ENCODE measurements at places on chromosomes 5 and 9.

DNA sequence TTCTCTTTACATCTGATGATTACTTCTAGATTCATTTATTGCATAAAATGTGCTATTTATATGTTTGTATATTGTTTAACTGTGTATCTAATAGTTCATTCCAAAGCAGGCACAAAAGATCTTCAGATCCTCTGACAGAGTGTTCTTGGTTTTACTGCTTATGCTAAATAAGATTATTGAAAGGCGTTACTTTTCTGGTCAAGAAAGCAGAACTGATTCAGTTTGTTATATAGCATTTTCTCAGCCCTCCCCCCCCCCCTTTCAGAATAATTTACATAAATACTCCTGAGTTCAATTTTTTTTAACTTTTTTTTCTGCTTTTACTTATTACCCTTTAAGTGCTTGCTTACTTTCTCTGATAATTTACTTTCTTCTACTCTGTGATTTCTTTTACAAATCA is 15.4 kb downstream of the CDC42SE2 start:
- DNase-seq = no peak

- no peak for DNase-seq
Measured at GRCh38 chr9:72038408-72038807, 22.0 kb downstream of the C9orf57 start.

- no peak for DNase-seq
Measured at GRCh38 chr5:57172466-57173318, 1.2 kb upstream of the GPBP1 start.

DNA sequence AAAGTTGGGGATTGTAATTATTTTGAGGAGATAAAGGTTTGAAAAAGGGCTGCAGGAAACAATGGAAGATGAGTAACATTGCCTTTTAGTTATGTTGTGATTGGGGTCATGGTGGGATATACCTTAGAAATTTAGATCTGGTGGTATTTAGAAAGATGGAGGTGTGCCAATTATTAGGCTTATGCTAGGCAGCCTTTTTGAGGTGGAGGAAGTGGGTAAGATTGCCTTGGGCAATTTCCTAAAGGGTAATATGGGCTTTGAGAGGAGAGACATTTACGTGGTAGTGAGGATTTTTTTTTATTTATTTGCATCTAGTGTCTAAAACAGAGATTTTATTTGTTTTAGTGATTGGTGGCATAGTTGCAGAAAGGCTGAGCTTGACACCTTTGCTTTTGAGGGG is 10.5 kb downstream of the HSPA4 start:
- DNase-seq = no peak

GRCh38 chr9:99595796-99596195 is 225.9 kb upstream of the NR4A3 start:
- no peak for DNase-seq

DNA sequence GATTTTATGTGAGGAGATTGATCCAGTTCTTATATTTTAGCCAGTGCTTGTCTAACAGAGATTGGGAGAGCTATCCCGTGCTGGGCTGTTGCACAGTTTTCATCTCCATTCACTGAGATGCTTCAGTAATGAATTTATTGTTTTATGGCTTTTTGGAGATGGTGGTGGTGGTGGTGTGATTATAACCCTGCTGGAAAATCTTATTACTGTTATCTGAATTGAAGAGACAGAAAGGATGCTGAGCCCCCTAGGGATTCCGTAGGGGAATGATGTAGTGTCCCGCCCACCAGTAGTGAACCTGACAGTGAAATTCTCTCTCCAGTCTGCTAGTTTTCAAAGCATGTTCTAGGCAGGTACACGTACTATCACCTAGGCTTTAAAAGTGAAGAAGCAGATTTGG is 1.9 kb downstream of the RAI14 start:
- no peak for DNase-seq

DNA sequence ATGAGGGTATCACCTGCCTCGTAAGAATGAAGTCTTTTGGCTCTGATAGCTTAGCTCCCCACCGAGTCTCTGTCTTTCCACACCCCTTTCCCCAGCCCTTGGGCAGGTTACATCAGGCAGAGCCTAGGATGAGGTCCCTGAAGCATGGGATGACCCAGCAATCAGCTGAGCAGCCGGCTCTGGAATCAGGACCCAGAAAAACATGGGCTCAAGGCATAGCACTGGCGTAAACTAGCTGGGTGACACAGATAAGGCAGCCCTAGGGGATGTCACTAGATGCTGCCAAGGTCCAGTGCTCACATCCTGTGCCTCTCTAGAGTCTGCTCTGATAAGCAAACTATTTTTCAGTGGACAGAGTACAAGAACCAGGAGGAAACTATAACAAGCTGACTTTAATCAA is 26.6 kb downstream of the IDNK start:
- no peak for DNase-seq

- peak; percentile 18 for DNase-seq
Measured at GRCh38 chr5:142716963-142717362, 31.1 kb upstream of the FGF1 start.

- no peak for DNase-seq
Measured at GRCh38 chr5:15794052-15794985, 294.3 kb downstream of the FBXL7 start.

- no peak for DNase-seq
Measured at GRCh38 chr5:59485629-59486439, 407.7 kb downstream of the PDE4D start.

Measured in stimulated activated CD4-positive, alpha-beta T cell treated with anti-CD3 and anti-CD28 coated beads, Interleukin-12 subunit alpha, Interleukin-12 subunit beta, amount 100 ng/mL, for 48 hours (primary cell).